ENCODE measurements at places on chromosomes 5 and 9.

DNA sequence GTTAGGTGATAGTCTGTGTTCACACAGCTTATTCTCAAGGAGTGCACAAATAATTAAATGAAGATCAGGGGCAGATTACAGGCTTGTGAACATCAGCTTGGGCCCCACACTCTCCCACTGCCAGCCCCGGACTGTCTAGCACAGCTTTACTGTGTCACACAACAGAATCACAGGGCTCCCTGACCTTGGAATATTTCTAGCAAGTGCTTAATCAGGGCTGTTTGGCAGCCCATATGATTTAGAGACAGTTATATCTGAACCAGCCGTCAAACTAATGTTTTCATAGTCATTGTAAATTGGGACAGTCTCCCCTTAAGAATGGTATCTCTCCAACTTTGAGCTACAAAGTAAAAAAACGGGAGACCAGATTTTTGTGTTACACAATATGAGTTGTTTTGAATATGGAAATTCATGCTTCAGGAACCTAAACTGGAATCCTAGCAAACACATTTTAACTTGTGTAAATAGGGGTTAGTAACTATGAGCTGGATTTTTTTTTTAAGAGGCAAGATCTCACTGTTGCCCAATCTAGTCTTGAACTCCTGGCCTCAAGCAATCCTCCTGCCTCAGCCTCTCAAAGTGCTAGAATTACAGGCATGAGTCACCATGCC, 517.6 kb downstream of the BNC2 start:
- no peak for DNase-seq

GRCh38 chr9:121357011-121357410, 13.0 kb downstream of the STOM start:
- DNase-seq: no peak

DNA sequence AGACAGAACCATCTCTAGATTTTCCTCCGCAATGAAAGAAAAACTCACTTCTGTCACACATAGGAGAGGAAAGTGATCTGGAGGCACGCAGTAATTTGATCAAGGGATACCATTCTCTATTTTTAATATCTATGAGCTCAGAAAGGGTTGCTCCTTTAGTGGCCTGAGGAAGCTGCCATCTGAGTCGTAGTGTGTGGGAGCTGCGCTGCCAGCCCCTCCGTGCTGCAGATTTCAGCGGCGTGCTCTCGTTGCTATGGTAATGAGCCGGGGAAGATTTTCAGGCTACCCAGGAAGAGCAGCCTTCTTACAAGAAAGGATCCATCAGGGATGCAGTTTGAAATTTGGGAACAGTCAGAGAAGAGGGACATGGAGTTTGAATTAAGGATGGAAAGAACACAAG, 17.1 kb upstream of the GOLM1 start:
- no peak for DNase-seq

DNA sequence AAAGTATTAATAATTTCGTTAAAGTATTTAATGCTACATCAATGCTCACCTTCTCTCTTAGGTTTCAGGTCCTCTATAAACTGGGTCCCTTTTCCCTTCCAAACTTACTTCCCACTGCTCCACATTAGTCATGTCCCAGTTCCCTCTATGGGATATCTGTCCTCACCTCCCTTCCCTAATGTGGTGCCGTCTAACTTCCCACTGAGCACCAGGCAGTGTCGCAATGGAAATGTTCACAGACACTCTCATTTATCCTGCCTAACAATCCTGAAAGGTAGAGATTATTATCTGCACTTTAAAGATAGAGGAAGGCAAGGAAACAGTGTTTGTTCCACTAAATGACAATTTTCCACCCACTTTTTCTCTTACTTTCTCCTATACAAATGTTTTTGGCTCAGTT, 329.7 kb downstream of the CWC27 start:
- no peak for DNase-seq

GRCh38 chr5:54243483-54244080, 66.8 kb downstream of the ARL15 start:
- DNase-seq: no peak

GRCh38 chr9:69076550-69076949, 41.0 kb downstream of the FXN start:
- DNase-seq: no peak

DNA sequence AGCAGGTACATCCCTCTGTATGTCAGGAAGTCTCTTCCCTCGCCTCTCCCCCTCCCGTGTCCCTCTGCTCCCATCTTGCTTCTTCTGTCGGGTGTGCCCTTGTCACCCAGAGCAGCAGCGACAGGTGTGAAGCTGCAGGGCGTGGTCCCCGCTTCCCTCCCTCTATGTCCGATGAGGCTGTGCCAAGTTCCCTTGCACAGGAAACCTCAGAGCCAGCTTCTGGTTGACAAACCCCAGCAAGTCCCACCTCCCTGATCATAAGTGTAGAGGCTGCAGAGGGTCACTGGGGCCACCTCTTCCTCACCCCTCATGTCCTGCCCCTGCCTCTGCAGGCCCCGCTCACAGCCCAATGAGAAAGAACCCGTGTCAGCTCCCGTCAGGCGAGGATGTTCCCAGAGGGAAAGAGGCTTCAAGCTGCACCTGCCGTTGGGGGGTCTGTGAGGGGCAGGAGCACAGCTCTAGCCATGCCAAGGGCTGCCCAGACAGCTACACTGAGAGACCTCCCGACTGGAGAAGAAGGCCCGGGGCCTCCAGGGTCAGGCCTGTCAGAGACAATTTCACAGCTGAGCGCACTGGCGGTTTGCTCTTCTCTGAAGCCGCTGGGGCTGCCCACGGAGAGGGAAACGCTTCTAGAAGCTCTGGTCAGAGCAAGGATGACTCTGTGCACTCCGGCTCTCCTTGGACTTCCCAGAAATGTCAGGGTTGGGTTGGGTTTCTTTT, 73.3 kb downstream of the AK8 start:
- DNase-seq: no peak

GRCh38 chr5:89613222-89613956, 730.4 kb upstream of the MEF2C start:
- no peak for DNase-seq

- no peak for DNase-seq
These were observed 25.2 kb upstream of the ADAMTS6 start for GRCh38 chr5:65506961-65507360.

DNA sequence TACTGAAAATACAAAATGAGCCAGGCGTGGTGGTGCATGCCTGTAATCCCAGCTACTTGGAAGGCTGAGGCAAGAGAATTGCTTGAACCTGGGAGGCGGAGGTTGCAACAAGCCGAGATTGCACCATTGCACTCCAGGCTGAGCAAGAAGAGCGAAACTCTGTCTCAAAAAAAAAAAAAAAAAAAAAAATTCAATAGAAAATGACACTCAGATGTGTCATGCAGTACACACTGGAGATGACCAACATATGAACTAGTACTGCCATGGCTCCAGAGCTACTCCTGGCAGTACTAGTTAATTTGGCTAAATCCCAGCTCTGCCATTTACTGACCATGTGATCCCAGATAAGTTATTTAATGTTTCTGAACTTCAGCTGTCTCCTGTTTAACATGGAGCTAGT, 7.3 kb downstream of the ATOX1 start:
- DNase-seq: no peak

DNA sequence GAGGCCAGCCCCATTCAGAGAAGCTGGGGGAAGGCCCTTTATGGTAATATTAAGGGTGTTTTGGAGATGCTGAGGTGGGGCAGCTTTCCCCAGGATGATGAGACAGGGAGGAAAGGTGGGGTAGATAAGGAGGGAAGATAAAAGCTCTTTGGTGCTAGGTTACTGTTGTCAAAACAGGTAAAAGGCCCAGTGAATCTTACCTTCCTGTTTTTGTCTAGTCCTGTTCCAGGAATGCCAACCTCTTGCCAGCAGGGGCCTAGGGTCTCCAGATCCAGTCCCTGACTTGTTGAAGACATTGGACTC, 797 bp upstream of the CCL27 start:
- no peak for DNase-seq

GRCh38 chr5:34771076-34771475, 67.9 kb upstream of the TTC23L start:
- no peak for DNase-seq

DNA sequence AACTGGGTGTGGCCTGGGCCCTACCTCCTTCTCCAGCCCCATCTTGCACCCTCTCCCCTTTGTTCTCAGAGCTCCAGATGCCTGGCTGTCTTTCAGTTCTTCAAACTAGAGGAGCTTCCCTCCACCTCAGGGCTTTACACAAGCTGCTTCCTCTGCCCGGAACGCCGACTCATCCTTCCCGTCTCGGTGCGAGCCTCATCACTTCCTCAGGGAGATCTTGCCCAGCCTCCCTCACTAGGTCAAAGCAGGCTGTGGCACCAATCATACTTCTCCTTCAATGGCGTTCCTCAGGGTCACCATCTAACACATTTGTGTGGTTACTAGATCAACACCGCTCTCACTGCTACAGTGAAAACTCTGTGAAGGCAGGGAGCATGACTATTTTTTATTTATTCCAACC, 56.2 kb upstream of the ZSWIM6 start:
- no peak for DNase-seq

Data from NCI-H2081 treated with DMSO at 0.1 percent for 48 hours (cell line).